Omental fat pad (tissue), 4 donors: ENCODE measurements at places on chromosomes 1 and 21.
A peak's percentile ranks its signal among the peaks of the same experiment; 100 is the strongest.

DNA sequence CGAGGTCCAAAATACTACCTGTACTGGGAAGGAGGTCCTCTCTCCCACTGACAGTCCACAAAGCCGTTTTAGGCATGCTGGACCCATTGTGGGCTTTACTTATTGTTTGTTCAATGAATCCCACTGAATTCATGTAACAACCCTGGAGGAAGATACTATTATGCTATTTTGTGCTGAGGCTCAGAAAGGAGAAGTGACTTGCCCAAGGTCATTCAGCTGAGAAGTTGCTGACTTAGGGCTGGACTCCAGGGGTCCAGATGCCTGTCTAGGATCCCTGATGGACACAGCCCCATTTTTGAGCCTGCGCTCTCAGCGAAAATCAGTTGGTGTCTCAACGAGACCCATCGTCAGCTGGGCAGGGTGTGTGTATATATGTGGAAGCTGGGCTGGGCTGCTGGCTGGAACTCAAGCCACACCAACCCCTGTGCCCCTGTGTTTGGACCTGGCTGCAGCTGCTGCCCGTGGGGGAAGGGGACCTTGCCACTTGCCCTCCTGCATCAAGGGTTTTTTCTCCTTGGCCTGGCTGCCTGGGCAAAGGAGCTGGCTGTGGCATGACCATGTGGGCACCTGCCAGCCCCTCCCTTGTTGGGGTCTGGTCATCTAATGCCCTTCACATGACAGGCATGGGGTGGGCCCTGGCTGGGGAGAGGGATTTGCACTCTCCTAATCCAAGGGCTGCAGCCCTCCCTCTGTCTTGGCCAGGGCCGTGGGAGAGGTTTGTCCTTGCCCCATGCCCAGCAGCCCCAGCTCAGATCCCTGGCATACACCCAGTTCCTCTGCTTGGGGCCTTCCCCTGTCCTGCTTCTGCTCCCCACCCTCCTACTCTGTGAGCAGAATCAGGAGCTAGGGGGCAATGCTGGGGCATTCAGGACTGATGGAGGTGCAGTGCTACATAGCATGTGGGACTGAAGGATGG lies 15.0 kb downstream of the KCNQ4 start:
- DNase-seq: no peak

DNA sequence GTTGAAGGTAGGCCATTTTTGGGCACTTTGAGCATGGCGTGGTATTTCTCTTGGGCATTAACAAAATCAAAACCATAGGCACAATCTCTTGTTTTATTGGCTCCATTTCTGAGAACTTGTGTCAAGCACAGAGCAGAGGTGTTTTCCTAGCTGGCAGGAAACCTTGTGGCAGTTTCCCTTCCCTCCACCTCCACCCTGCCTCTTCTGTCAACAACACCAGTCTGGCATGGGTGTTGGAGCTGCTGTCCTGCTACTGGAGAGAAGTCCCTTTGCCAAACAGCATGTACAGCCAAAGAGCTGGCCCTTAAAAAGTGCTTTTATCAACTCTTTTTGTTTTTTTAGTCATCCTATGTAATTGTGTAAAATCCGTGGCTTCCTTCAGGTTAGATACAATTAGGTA lies 16.0 kb downstream of the ATP1A1 start:
- DNase-seq: no peak

DNA sequence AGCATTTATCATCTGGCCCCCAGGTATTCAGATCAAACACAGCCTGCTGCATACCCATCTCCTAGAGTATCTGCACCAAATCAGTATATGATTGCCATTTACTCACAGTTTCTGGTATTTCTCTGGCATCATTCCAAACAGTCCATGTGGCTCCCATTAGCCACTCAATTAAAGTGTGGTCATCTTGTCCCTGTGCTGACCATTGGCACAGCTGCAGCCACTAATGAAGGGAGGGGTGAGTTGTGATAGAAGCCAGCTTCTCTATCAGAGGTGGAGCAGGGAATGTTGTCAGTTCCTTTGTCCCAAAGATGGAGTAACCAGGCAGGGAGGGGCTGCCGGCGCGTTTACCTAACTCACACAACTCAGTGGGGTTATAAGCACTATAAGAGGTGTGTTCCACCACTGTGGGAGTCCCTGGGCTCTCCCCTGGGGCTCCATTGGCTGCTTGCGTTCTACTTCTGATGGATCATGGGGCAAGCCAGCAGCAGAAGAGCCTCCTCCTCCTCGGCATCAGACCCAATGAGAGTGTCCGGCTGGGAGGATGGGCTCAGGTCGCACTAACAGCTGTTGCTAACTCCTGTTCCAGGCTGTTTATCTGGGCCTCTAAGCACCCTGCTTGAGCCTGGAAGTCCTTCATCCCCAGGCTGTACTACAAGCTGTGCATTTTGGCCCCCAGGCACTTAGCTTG lies 108.6 kb downstream of the GDAP2 start:
- no peak for DNase-seq

- DNase-seq: no peak
Observed at GRCh38 chr21:29529139-29529538, 230.4 kb downstream of the BACH1 start.

DNA sequence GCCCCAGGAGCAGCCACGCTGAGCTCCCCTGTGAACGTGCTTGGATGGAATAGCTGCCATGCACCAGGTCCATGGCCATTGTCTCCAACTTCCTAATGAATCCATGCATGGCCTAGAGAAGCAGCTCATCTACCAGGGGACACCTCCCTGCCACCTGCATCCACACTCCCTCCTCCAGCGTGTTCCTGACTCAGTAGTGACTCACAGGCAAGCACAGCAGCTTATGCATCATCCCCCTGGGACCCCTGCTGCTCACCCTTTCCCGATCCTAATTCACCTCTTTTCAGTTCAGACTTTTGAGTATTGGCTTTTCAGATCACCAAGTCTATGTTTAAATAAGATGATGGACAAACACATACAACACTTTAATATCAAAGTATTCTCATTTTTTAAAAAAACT lies 39.9 kb upstream of the TADA1 start:
- DNase-seq: no peak

DNA sequence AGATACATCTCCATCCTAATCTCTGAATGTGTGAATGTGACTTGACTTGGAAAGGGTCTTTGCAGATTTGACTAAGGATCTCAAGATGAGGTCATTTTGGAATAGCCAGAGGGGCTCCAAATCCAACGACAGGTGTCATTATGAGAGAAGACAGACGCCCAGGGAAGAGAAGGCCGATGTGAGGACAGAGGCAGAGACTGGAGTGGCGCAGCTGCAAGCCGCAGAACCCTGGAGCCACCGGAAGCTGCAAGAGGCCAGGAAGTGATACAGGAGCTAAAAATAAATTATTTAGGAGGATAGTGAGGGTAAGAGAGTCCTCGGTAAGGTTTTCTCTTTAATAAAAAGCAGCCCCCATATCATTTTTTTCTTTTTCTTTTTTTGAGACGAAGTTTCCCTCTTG lies 9.7 kb upstream of the AADACL4 start:
- no peak for DNase-seq

DNA sequence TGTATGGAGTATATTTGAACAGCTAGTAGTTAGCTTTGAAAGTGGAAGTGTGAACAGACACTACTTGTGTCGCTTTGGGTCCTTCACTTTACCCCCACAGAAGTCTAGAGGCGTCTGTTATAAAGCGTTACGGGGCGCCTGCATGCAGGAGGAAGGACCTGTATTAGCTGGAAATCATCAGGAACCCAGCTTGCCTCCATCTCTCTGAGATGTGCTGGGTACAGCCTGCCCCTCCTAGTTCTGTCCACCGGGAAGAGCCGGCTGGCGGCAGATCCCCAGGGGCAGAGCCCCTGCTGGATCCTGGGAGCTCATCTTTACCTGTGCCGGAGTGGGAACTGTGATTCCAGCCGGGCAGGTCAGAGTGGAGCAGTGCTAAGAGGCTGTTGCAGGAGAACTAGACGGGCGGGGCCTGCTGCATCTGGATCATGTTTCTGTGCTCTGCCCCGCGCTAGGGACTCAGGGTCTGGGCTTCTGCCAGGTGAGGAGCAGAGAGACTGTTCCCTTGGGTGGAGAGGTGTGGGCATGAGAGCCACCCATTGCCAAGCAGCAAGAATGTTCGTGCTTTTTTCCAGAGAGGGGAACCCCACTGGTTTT lies 22.3 kb upstream of the SPSB1 start:
- DNase-seq: no peak

GRCh38 chr1:5385096-5385799 lies 607.0 kb downstream of the NPHP4 start:
- DNase-seq: no peak

- DNase-seq: no peak
Observed at GRCh38 chr1:235102993-235103411, 25.6 kb downstream of the TOMM20 start.

- no peak for DNase-seq
Observed at GRCh38 chr1:108851567-108851966, 5.3 kb downstream of the AKNAD1 start.

DNA sequence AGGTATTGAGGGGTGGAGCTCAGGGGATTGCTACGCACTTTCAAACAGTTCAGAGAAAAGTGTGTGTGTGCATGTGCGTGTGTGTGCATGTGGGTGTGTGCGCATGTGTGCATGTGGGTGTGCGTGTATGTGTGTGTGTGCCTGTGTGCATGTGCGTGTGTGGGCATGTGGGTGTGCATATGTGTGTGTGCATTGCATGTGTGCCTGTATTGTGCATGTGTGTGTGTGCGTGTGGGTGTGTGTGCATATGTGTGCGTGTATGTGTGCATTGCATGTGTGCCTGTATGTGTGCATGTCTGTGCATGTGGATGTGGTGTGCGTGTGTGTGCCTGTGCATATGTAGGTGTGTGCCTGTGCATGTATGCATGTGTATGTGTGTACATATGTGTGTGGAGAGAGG lies 12.6 kb upstream of the KCNAB2 start:
- DNase-seq: no peak

DNA sequence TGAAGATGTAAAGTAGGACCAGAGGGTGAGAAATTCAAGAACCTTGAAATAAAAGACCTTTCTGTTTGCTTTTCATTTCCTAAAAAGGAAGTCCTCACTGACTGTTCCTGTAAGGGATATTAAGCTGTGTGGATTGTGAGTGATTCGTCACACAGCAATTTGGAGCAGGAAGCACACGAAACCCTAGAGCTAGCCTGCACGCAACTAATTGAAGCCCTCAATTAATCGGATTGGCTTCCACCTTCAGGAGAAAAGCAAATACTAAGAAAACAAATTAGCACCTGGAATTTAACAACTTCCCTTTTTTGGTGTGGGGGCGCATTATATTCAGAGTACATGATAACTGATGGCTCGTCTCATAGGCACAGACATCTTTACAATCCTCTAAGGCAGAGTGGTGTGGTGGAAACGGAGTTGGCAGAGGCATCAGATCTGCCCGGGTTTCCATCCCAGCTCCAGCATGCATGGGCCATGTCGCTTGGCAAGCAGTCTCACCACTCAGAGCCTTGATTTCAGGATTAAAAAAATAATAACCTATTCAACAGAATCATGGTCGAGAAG lies 95.2 kb downstream of the KCNJ15 start:
- DNase-seq: no peak

DNA sequence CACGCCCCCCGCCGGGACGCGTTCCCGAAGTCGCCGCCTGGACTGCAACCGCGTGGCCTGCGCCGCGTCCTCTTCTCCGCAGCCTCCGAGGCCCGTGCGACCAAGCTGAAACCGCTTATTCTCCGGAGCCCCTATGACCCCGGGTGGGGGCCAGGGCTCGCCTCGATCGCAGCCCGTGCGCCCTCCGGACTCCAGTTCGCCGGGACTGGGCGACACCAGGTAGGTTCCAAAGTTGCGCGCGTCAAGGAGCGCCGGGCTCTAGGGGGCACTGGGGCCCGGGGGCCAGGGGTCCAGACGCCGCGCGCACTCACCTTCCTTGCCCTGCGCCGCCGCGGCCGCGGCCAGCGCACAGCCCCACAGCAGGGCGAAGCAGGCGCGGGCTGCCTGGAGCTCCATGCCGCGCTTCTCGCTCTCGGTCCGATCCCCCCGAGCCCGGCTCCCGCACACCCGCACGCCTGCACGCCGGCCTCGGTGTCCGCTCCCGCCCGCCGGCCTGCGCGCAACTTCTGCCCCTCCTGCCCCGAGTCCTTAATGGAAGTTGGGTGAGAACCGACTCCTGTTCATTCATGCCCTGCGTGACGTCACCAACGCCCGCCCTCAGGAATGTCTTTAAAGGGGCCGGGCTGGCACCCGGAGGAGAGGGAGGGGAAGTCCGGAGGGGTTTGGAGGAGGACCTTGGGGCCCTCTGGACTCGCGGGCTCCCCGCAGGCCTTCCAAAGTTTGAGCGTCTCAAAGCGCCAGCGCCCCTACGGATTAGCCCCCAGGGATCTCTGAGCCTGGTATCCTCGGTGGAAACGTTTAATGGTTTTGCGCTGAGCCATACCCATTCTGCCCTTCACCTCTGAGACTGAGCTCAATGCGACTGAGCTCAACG lies at the start of gene EPHA2:
TSS of gene EPHA2 (minus strand) at position 533 of the 874 bp plus-strand sequence. CDS start at position 396, 137 bp downstream.
- peak; percentile 94 for DNase-seq

DNA sequence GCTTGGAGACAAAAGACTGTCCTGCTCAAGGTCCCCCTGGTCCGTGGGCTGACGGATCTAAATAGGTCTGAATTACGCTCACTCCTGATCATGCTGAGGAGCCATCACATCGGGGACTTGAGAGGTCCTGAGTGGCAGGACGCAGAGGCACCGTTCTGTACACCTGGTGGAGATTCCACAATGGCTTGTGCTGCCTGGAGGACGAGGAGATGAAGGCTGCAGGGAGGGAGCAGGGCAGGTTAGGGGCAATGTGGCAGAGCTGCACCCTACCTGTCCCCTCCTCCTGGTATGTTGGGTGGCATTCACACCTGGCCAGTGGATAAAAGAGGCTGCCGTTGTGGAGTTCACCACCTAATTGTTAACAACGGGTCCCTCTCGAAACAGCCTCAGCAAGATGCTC lies 38.7 kb downstream of the RHBG start:
- no peak for DNase-seq

GRCh38 chr1:147762233-147763024 lies 2.0 kb upstream of the GJA5 start:
- DNase-seq: no peak

DNA sequence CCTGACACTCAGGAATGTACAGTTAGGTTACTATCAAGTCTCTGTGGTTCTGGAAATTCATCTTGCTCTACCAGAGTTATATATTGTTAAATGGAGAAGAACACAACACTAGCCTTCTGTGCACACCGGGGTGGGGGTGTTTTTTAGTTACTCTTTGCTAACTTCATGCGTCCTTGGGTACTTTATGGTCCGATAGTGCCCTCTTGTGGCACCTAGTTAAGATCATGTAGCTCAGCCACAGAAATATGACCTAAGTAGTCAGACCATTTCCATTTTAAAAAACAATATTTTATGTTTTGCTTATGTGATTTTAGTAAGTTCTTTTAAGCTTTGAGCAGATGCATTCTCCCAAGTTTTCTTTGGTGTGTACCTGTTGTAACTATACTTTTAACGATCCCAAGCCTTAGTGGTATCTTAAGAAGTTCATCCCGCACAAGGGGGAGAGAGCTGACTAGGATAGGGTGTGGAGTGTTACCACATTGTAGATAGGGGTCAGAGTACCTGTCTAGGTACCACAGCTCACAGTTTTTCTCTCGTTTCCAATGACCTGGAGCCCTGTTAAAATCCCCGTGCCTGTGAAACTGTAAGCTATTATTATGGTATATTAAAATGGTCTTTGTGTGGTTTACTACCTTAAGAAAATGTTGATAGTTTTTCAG lies 20.6 kb upstream of the SH3D21 start:
- peak; percentile 49 for DNase-seq
